ENCODE measurements at places on chromosomes 5 and 9.

DNA sequence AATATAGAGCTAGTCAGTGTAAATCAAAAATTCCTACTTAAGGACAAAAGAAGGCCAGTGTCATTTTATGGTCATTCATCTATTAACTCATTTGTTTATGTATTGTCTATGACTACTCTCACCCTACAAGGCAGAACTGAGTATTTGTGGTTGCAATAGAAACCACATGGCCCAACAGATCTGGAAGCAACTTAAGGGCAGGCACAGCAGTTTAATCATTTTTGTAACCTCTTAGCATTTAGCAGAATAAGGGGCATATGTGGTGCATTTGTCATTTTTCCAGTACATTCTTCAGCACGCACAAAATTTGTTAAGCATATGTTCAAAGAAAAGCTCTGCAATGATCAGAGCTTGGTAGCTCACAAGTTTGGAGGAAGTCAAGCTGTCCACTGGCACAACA lies 1.1 kb downstream of the FKBP15 start:
- DNase-seq = peak; percentile 57

DNA sequence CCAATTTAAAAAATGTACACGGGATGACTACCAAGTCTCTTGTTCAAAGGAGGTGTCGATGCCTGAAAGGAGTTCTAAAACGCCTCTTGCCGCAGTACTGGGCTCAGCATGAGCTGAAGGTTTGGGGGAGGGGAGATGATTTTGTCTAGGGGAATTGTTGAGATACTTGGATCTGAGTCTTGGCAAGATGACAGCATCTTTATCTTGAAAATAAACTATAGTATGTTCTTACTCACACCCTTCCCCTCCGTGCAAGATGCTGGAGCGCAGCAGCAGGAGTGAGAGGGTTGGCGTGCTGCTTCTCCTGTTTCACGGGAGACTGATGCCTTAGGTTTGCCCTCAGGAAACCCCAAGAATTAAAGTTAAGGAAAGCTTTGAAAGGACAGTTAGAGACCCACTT lies 47.3 kb downstream of the FAM78A start:
- DNase-seq = peak; percentile 71

GRCh38 chr5:10691826-10692785 lies 68.9 kb downstream of the DAP start:
- DNase-seq = peak; percentile 95

DNA sequence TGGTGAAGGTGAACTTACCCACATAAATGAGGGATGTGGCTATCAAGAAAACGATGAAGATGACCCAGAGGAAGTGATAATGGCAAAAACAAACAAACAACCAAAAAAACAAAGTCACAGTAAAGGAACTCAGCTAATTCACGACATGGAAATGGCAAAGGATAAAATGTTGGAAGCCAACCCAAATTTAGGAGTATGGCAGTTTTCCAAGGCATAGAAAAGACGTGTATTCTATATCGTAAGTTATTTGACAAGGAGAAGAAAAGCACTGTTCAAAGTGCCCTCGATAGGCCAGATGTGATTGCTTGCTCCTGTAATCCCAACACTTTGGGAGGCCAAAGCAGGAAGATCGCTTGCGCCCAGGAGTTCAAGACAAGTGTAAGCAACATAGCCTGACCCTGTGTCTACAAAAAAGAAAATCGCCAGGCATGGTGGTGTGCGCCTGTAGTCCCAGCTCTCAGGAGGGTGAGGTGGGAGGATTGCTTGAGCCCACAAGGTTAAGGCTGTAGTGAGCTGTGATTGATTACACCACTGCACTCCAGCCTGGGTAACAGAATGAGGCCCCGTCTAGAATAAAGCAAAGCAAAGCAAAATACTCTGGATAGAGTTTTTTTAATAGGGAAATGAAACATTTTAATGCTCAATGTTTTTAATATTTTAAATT lies 138.0 kb downstream of the SMARCA2 start:
- DNase-seq = no peak

- DNase-seq = peak; percentile 47
Measured at GRCh38 chr9:69874301-69875060, 53.9 kb downstream of the CFAP95 start.

DNA sequence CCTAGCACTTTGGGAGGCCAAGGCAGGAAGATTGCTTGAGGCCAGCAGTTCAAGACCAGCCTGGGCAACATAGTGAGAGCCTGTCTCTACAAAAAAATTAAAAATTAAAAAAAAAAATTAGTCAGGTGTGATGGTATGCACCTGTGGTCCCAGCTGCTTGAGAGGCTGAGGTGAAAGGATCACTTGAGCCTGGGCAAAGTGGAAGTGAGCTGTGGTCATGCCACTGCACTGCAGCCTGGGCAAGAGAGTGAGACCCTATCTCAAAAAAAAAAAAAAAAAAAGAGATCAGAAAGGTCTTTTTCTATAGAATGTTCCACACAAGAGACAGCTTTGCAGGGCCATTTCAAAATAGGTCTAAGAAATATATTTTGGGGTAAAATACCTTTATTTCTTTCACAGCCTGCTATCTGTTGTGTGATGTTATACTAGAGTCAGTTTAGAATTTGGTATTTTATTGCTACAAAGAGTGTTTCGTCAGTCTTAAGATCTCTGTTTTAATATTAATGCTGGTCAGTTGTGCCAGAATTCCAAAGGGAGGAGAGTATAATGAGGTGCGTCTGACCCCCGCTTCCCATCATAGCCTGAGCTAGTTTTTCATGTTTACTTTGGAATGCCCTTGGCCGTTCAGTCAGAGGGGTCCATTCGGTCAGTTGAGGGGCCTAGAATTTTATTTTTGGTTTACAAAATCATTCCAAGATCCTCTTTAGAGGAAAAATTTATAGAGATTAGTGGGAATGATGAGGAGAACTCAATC lies 9.4 kb downstream of the LNPEP start:
- DNase-seq = no peak

Measured in fibroblast of skin of back (primary cell).